Stimulated activated CD4-positive, alpha-beta T cell treated with anti-CD3 and anti-CD28 coated beads, Interleukin-12 subunit alpha, Interleukin-12 subunit beta, amount 100 ng/mL, for 48 hours (primary cell): ENCODE measurements at places on chromosomes 3 and 15.

DNA sequence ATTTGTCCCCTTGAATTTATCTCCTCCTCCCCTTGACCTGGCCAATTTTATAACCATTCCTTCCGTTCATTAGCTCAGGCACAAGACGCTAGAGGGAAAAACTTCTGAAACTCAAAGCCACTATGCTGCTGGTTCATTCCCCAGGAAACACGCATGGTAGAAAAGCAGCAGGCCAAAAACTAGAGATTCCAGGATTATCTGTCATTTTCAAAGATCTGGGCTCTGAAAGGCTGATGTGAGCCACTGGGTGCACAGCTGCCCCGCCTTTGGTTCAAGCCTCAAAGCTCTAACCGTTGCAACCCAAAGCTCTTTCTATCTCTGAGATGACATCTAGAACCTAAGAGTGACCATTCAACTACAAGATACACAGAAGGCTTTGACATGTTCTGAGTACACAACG, 6.1 kb downstream of the ANP32A start:
- no peak for DNase-seq

DNA sequence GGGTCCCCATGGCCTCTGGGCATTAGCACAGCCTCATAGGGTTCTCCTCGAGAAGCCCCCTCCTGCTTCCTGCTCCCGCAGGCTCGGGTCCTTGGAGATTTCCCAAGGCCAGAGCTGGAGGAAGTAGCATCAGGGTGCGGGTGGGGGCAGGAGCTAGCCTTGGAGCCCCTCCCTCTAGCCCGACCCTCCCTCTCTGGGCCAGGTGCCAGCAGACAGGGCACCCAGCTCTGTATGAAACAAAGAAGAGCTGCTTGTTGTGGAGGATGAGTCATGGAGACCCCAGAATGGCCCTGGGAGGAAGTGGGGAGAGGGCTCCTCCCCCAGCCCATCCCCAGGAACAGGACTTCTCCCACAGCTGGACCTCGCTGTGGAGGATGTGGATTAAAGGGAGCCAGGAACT, 29.2 kb downstream of the EPHB3 start:
- no peak for DNase-seq

GRCh38 chr3:182567700-182568099, 225.6 kb upstream of the ATP11B start:
- DNase-seq: no peak

- no peak for DNase-seq
These were observed 11.0 kb downstream of the NDUFB5 start for GRCh38 chr3:179615458-179616173.

DNA sequence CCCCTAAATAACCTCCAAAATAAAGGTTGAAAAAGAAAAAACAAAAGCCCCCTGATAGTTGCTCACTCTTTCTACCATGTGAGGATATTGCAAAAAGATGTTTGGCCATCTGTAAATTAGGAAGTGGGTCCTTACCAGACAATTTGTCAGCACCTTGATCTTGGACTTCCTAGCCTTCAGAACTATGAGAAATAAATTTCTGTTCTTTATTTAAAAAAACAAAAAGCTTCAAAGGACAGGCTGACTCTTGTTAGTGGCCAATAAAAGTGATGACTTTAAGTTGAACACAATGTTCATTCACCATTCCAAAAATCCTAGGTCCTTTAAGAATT, 103.5 kb downstream of the CBLB start:
- no peak for DNase-seq

GRCh38 chr3:158668506-158668905, 3.9 kb downstream of the LXN start:
- no peak for DNase-seq
